ENCODE measurements at places on chromosomes 2 and 18.

DNA sequence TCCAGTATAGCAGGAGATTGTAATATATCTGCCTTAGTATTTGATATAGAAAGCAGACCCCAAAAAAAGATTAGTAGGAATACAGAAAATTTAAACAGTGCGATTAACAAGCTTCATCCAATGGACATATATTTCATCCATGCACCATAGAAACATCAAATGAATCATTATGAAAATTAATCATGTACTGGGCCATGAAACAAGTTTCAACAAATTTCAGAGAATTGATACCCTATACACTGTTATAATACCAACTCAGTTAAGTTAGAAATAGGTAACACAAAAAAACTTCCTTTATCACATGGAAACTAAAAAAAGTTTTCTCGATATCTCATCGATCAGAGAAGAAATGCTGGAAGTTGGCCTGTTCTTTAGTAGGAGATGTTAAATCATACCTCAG, 192.1 kb upstream of the STON1 start:
- no peak for DNase-seq

DNA sequence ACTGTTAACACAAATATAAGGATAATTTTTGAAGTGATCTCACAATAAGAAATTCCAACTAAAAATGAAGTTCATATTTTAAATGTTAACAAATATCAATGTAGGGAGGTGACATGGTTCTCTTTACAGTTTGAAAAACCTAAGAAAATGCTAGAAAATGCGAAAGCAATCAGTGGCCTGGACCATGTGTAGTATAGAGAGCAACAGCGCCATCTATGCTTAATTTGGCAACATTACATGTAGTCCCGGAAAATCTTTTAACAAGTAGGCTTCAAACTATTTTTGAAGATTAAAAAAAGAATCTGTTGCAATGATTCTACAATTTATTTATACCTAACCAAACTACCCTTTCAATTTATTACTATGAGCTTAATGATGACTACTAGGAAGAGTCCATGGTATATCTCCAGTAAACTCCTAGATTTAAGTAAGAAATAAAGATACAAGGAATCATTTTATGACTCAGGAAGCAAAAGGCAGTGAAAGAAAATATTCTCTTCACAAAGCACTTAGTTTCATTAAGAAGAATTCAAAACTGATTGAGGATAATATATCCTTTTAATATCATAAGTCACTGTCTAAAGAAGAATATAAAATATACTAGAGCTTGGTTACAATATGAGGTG, 33.3 kb downstream of the NDUFA10 start:
- DNase-seq, result no peak

- peak; percentile 87 for DNase-seq
Observed at GRCh38 chr2:119641562-119642258, 37.3 kb upstream of the TMEM177 start.

- no peak for DNase-seq
Observed at GRCh38 chr18:59822612-59823550, 76.9 kb upstream of the PMAIP1 start.

- no peak for DNase-seq
Observed at GRCh38 chr2:4673025-4673489, 969.7 kb downstream of the DCDC2C start.

DNA sequence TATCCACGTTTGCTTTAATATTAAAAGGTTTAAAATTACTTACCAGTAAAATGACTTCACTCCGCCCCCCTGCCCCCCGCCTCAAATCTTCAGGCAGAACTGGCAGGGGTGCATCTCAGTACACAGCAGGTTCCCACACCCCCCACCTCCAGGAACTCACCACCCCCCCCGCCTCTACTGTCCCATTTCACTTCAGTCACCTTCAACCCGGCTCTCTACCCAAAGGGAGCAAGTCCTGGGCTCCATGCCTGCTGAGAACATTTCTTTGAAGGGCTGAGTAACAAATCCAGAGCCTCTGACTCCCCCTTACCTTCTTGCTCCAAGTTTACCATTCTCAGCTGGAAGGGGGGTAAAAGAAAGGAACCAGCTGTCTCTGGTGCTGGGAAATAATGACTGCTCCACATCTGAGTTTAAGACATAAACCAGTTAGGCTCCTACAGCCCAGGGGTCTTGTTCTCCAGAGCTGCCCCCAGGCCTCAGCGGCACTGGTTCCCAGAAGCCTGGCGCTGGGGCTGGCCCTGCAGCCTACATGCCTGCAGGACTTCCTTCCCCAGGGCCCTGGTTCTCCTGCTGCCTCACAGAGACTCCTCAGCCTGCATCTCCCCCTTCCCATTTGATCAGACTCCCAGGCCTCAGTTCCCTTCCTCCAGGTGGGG, 42.8 kb downstream of the DNMT3A start:
- DNase-seq, result no peak

GRCh38 chr2:109422758-109423500, 190.8 kb downstream of the SEPTIN10 start:
- DNase-seq, result no peak

DNA sequence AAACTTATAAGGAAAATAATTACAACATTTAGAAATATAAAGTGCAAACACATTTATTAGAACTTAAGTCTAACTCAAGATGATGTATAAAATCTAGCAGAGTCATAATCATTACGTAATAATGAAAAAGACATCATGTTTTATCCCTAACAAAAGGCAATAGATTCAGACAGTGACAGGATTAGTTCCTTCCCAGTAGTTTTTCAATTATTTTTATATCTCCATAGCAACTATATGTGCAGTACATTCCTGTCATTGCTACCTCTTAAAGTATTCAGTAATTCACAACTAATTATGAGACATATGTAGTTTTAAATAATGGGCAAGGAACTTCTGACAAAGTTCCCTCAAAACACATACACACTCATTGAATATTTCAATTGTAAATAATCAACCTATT, 687.9 kb downstream of the CCDC85A start:
- DNase-seq, result no peak

- no peak for DNase-seq
Observed at GRCh38 chr2:74418312-74418711, 3.1 kb downstream of the C2orf81 start.

GRCh38 chr2:232949016-232949415, 64.0 kb downstream of the NGEF start:
- no peak for DNase-seq

GRCh38 chr2:191295088-191295487, 49.9 kb downstream of the MYO1B start:
- DNase-seq, result no peak

GRCh38 chr2:69694894-69695849, 46.8 kb upstream of the ANXA4 start:
- DNase-seq, result no peak

GRCh38 chr2:237143118-237143517, 57.4 kb downstream of the COPS8 start:
- DNase-seq, result no peak

- no peak for DNase-seq
Observed at GRCh38 chr2:45707006-45707405, 55.5 kb downstream of the PRKCE start.

DNA sequence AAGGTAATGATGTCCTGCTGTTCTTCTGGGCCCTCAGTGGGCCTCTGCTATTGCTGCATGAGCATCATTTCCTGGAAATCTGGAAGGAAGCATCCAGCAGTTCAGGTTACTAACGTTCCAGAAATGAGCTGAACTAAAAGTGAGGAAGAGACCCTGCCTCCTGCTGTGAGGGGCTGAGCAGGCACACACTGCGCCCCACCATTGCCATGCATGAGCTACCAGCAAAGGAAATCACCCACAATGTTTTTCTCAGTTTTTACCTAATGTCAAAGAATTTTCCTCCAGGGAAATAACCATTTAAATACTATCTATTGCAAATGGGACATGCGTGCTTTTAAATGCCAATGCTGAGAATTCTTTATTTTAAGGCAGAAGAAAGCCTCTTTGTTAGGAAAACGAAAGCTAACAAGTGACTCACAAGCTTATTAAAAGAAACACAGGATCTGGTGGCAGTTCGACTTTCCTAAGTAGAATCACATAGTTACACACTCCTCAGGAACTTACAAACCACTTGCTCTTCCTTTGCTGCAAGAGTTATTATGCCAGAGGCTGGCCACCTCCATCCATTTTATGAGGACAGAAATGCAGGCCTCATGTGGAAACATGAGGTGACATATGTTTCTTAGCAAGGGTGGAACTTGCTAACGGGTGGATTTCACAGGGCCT, 152.6 kb upstream of the TTC39C start:
- DNase-seq, result no peak

DNA sequence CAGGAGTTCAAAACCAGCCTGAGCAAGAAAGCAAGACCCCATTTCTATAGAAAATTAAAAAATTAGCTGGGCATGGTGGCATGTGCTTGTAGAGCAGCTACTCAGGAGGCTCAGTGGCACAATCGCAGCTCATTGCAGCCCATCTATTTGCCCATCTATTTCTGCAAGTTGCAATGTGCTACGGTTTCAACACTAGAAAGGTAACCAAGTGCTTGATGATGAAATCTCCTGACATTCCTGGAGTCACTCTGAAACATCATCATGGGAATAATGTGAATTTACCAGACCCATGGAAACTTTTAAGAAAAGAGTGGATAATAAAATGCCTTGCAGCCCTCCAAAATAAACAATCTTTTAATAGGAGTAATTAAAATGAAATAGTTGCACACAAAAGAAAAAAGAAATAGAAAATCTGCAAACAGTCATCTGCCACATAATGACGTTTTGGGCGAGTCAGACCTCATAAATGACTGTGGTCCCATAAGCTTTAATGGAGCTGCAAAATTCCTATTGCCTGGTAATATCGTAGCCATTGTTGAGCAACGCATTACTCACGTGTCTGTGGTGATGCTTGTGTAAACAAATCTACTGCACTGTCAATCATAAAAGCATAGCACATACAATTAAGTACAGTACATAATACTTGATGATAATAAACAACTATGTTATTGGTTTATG, 46.6 kb upstream of the AMMECR1L start:
- DNase-seq, result no peak

GRCh38 chr2:188607501-188607900, 315.8 kb downstream of the GULP1 start:
- DNase-seq, result no peak

GRCh38 chr2:169254774-169255173, 107.6 kb downstream of the LRP2 start:
- DNase-seq, result no peak

DNA sequence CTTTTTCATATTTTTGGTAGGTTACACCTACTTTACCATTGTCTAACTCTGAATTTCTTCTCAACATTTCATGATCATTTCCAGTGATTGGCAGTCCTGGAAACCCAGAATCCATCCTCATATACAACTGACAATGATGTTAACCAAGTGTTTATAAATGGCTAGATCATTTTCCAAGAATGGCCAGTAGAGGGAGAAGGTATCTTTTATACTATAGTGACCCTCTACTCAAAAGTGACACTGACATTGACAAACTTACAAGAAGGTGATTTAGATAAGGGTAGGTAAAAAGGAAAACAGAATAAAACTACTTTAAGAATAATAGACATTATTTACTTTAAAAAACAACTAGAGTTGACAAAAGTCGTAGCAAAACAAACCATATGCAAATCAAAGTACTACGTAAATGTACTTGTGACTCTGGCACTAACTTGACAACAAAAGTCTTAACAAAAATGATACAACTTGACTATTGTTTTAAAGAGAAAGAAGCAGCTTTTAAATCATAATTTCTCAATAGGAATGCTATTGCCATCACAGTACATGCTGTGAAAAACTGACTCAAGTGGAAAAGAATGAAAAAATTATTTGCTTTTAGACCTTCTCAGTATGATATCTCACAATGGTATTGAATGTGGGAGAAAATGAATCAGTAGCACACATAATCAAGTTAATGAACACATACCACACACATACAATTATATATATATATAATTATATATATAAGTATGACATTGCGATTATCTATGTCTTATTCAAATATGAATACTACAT, 76.6 kb upstream of the GRB14 start:
- no peak for DNase-seq

- no peak for DNase-seq
Observed at GRCh38 chr18:3472681-3473544, 22.9 kb downstream of the TGIF1 start.

- DNase-seq, result no peak
Observed at GRCh38 chr2:57622009-57622408, 424.6 kb upstream of the VRK2 start.

DNA sequence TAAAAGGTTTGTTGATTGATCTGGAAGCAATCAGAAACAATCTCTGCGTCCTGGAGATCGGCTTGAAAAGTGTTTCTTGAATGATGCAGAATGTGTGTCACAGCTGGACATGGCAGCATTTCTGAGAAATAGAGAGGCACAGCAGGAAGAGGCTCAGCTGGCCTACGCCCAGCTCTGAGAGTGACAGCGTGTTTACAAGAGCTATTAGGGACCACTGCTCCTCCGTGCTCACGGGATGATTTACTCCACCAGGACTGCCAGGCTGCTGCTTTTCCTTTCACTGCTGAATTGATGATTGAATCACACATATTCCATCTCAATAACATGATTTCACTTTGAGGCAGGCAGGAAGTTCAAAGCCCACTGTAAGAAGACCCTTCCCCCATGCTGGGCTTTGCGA, 62.8 kb downstream of the GALNT14 start:
- DNase-seq, result peak; percentile 42

DNA sequence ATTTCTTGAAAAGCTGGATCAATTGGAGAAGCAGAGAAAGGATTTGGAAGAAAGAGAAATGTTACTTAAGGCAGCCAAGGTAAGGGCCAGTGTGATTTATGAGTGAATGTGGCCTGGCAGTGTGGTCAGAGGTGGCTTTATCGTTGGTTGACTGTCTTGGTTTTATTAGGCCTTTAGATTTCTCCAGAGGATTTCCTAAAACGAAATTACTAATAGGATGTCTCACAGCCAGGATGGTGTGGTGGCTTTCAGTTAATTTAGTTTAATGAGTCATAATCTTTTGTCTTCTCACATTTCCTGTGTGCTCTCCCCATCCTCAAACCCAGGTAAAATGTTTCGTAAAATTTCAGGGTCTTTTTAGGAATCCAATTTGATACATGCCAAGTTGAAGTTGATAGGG, 100.8 kb downstream of the TAF4B start:
- DNase-seq, result no peak

DNA sequence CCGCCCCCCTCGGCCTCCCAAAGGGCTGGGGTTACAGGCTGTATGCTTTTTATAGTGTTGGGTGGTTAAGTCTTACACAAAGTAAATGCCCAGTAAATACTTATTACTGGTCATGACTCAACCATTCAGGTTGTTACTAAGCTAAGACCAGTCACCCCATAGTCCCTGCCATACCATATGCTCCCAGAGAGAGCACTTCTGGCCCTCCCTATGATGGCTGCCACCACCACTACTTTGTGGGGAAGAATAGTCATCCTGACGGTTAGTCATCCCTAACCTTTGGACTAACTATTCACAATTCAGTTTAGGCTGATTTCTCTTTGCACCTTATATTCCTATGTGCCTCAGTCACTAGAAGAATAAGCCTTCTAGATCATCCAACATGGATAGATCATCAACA, 42.0 kb upstream of the MSH2 start:
- no peak for DNase-seq

GRCh38 chr2:200408428-200409316, 101.2 kb downstream of the KCTD18 start:
- no peak for DNase-seq

DNA sequence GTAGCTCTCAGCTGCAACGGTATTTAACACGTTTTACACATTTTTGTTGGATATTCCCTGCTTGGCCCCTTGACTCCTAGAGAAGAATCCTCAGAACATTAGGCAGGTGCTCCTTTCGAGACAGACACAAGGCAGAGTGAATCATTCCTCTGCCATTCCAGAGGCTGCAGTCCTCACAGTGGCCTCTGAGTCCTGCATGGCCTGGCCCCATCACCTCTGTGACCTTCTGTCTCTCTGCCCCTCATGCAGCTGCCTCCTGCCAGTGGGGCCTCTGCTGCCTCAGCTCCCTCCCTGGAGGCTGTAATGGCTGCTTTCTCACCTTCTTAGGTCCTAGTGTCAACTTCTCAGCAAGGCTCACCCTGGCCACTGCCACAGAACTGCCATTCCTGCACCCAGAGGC, 101.3 kb downstream of the PTPRM start:
- DNase-seq, result peak; percentile 43
